ENCODE measurements at places on chromosomes 3 and 15.
A peak's percentile ranks its signal among the peaks of the same experiment; 100 is the strongest.

GRCh38 chr3:123993818-123994217, 1.9 kb upstream of the ROPN1 start:
- no peak for DNase-seq

DNA sequence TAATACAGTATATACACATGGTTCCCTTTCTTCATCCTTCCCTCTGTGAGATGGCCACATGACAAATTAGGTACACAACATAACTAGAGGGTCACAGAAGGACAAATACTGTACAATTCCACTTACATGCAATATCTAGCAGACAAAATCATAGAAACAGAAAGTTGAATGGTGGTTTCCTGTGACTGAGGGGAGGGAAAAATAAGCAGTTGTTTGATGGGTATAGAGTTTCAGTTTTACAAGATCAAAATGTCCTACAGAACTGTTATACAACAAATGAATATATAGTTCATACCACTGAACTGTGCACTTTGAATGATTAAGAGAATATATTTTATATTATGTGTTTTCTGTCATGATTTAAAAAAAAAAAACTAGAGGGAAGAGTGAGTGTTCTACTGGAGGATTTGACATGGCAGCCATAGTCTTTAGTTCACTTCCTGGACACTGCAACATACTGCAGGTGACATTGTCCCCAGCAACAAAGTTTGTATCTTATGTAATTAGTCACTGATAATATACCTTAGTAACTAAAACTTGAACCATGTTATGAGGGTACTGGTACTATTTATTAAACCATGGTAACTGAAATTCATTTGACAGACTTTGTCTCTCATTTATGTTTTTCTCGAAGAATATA, 37.2 kb downstream of the CCDC54 start:
- DNase-seq = no peak

GRCh38 chr15:33679061-33679460, 289.2 kb upstream of the CHRM5 start:
- DNase-seq = no peak

GRCh38 chr3:114144909-114145688, 33.8 kb downstream of the DRD3 start:
- peak; percentile 92 for DNase-seq

GRCh38 chr15:63615935-63616334, 18.7 kb downstream of the FBXL22 start:
- DNase-seq = no peak

GRCh38 chr3:188214442-188214841, 60.5 kb downstream of the LPP start:
- DNase-seq = no peak

GRCh38 chr3:194468086-194468485, 18.7 kb downstream of the ATP13A3 start:
- DNase-seq = peak; percentile 33

DNA sequence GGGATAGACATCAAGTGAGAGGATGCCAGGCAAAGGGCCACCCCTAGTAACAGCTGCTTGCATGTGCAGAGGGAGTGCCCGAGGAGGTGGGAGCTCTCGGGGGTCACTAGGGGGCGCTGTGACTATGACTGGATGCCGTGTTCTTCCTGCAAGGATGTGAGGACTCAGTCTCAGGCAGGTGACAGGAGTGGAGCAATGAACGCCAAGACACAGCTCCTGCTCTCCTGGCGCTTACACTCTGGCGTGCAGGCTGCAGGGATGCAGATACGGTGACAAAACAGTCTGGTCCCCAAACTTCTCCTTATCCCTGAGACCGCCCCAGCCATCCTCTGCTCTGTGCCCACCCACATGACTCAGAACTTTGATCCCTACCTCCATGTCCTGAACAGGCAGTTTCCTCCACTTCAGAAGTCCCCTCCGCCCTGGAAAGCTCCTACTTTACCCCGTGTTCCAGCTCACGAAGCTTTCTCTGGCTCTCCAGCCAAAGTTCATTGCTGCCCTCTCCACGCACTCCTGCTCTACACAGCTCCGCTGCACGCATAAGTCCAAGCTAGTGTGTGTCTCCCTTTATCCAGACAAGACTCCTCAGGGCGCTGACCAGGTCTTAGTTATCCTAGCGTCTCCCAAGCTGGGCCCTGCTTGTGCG, 14.7 kb downstream of the RHOV start:
- peak; percentile 60 for DNase-seq

DNA sequence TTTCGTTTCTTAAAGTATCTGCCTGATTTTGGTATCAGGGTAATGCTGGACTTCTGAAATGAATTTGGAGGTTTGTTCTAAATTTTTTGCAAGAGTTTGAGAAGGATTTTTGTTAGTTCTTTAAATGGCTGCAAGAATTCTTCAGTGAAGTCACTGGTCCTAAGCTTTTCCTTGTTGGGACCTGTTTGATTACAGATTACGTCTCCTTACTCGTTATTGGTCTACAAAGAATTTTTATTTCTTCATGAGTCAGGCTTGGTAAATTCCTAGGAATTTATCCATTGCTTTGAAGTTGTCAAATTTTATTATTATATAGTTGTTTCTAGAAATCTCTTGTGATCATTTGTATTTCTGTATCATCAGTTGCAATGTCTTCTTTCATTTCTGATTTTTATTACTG, 196.0 kb downstream of the DPH6 start:
- DNase-seq = peak; percentile 18

- no peak for DNase-seq
These were observed 27.3 kb upstream of the SPTBN5 start for GRCh38 chr15:41921167-41921566.

GRCh38 chr3:71579935-71580406, 3.6 kb downstream of the FOXP1 start:
- DNase-seq = peak; percentile 25

- DNase-seq = no peak
These were observed 124.3 kb downstream of the TMEM266 start for GRCh38 chr15:76183930-76184649.

- peak; percentile 56 for DNase-seq
These were observed 36.5 kb downstream of the DAPK2 start for GRCh38 chr15:64009798-64010261.

GRCh38 chr15:52005748-52006701, 13.0 kb upstream of the MAPK6 start:
- peak; percentile 34 for DNase-seq

- no peak for DNase-seq
These were observed 232.5 kb downstream of the CHST2 start for GRCh38 chr3:143351895-143352608.

DNA sequence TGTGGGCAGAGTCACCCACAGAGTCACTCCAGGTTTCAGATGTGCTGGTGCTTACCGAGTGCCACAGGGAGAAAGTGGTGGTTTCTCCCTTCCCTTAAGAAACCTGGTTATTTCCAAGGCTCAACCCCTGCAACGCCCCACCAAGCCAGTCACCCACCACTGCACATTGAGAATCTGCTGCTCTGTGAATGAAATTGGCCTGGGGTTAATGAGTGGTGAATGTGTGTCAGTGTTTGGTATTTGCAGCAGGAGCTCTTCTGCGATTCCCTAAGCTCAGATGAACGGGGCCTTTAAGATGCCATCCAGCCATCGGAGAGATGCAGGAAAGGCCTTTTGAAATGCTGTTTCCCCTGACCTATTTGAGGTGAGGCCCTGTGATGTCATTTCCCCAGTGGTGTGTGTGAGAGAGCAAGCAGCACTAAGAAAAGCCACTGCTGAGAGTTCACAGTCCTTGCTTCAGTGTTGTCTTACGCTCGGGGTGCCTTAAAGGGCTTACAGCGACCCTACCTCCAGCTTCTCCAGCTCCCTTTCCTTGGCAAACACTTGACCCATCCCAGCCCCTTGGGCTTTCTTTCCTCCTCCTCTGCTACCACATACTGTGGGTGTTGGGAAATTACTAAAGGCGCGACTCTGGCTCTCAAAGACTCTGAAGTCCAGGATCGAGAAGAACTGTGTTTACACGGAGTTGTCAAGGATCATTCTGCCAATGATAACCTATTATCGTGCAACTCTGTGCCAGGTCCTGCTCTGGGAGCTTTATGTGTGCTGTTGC, 68.9 kb downstream of the SMAD3 start:
- no peak for DNase-seq

DNA sequence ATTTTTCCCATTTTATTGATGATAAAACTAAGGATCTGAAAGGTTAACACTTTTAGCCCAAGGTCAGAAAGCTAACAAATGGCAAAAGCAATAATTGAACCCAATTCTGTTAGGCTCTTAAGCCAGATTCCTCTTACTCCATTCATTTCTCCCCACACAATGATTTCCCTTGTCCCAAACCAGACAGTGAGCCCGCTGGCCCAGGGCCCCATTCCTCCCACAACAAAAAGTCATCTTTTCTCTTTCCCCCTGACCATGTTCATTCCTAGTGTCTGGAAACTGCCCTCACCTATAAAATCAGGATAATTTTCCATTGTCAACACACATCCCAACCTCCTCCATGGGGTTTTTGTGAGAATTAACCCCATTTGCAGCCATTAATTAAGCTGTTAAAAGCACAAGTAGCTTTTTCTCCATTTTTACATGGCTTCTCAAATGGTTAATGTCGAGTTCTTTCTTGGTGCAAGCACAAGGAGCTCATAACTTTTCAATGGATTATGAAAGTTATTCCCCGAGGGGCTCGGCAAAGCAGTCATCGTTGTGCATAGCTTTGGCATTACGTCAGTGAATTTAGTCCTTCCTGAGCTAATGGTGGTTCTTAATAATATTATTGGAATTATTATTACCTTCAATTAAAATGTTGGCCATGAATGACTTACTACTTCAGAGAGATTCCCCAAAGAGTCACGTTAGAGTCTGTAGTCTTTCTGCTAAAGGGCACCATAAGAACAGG, 151.0 kb upstream of the WNT5A start:
- no peak for DNase-seq

DNA sequence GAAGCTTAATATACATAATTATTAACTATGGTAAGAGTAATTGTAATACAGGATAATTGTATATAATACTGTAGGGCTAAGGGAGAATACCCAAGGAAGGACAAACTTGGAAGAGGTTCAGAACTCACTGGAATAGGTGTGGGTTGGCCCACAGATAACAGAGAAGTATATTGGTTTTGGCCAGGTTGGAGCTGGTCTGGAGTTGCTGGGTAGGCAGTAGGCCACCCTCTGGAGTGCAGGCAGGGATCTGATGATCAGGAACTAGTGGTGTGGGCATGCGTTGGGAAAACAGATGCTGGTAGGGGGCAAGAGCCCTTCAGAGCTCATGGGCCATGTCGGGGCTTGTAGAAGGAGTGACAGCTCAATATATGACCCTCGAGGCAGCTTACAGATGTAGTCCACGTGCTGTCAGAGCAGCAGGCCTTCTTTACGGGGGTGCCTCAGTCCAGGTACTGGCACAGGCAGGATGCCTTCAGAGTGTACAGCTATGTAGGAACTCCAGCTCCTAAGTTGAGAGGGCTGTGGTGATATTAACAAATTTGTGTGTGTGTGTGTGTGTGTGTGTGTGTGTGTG, 12.4 kb downstream of the IREB2 start:
- no peak for DNase-seq

DNA sequence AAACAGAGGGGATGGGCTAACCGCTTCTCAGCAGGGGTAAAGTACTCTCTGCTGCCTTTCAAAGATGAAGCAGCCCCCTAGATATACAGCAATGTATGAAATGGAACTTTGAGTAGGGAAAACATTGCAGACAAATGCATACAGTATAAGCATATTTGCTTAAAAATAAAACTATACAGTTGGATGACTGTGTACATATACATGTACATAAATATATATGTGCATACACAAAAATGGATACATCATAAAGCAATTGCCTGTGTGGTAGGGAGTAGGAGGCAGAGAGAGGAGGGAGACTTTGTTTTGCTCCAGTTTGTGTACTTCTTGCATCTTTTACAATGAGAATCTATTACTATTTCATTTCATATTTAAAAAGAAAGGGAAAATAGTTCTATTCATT, 28.4 kb downstream of the NSMCE3 start:
- no peak for DNase-seq

- DNase-seq = no peak
These were observed 221.2 kb downstream of the TUSC7 start for GRCh38 chr3:116930786-116931185.

DNA sequence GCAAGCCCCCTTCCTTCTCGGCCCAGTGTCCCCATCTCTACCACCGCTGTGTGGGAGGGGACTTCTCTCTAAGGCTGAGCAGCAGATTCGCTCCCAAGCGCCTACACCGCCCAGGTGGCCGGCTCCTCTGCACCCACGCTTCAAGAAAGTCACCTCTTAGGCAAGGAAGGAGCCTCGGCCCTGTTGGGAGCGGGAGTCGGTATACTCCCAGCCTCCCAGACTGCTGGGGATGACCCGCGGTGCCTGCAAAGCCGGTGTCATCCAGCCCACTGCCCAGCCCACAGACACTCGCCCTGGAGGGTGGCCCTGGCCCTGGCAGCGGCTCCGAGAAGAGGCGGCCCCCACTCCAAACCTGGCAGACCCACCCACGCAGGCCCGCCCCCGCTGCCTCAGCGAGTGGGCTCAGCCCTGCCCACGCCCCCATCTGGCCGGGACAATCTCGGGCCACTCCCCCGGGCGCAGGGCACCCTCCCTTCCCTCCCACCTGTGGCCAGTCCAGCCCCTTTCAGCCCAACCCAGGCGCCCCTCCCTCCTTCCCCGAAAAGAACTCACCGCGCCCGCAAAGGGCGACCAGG, 396 bp downstream of the CHRNB4 start:
- no peak for DNase-seq

DNA sequence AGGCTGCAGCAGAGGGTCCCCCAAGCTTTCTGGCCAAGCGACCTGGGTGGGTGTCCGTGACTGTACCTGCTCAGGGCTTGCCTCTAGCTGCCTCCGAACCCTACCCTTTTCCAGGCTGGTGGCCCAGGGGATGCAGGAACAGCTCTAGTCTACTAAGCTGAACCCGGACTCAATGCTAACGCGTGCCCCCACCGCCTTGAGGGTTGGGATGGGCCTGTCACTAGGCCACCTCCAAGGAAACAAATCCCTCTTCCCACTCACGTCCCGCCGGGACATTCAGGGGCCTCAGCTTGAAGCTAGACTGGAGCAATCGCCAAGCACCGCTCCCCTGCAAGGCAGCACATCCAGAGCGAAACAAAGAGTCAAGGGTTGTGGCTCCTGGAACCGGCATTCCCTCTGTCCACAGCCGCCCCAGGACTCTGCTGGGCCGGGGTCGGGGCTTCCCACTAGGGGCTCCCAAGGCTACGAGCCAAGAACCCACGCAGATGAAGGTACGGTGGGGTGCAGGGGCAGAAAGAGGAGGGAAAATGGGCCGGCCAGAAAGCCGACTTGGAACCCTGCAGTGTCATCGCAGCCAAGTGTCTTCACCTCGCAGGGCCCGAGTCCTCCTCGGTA, 2.9 kb downstream of the FBXL22 start:
- DNase-seq = no peak

DNA sequence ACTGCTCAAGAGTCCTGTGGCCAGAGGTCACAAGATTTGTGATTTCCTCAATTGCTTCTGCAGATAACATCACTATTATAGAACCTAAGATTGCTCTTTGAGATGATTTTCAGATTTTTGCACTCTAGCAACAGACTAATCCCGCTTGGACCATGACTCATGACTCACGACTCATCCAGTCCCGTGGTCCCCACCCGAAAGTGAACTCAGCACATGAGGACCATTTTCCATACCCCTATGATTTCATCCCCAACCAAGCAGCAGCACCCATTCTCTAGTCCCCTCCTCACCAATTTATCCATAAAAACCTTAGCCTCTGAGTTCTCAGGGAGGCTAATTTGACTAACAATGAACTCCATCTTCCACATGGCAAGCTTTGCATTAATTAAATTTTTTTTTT, 106.3 kb upstream of the ALCAM start:
- DNase-seq = no peak
